ENCODE measurements at places on chromosomes 6 and 20. TPM values are rescaled to one million over a fixed set of nuclear protein-coding genes. Genes with fewer than 3 reads are reported as not detected.

The PRICKLE4 gene
- 0.43 TPM for total RNA-seq

The CENPW gene
- 0.82 TPM for total RNA-seq

The TMEM74B gene
- not detected for total RNA-seq

The TMEM170B gene
- 0.26 TPM for total RNA-seq

The FAM217A gene
- not detected for total RNA-seq

Measured in pericardium fibroblast (primary cell).